AG04449 (cell line): ENCODE measurements at places on chromosomes 11 and 22.

DNA sequence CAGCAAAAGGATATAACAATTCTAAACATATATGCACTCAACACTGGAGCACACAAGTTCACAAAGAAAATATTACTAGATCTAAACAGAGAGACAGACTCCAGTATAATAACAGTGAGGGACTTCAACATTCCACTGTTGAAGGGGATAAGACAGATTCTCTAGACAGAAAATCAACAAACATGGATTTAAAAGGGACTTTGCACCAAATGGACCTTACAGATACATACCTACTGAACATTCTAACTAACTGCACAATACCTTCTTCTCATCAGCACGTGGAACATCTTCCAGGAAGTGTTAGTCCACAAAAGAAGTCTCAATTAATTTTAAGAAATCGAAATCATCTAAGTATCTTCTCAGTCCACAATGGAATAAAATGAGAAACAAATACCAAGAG, 26.6 kb downstream of the RSF1 start:
- no peak for DNase-seq

GRCh38 chr22:50072714-50073538, 12.3 kb downstream of the MLC1 start:
- DNase-seq, result no peak

GRCh38 chr22:27420195-27420816, 381.2 kb downstream of the MN1 start:
- DNase-seq, result no peak

GRCh38 chr11:118608360-118609227, 1.2 kb downstream of the PHLDB1 start:
- DNase-seq, result no peak

DNA sequence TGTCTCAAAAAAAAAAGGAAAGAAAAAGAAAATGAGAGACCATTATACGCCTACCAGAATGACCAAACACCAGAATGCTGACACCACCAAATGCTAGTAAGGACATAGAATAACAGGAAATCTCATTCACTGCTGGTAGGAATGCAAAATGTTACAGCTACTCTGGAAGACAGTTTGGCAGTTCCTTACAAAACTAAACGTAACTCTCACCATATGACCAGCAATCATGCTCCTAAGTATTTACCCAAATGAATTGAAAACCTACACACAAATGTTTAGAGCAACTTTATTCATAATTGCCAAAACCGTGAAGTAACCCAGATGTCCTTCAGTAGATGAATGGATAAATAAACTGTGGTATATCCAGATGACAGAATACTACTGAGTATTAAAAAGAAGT, 7.2 kb downstream of the CHKA start:
- peak; percentile 23 for DNase-seq

- no peak for DNase-seq
These were observed 63.5 kb downstream of the CEP164 start for GRCh38 chr11:117391181-117391580.

- DNase-seq, result no peak
These were observed 438.5 kb upstream of the LRRC4C start for GRCh38 chr11:41897991-41898390.

- no peak for DNase-seq
These were observed 94.6 kb upstream of the OR9G4 start for GRCh38 chr11:56842814-56843794.

DNA sequence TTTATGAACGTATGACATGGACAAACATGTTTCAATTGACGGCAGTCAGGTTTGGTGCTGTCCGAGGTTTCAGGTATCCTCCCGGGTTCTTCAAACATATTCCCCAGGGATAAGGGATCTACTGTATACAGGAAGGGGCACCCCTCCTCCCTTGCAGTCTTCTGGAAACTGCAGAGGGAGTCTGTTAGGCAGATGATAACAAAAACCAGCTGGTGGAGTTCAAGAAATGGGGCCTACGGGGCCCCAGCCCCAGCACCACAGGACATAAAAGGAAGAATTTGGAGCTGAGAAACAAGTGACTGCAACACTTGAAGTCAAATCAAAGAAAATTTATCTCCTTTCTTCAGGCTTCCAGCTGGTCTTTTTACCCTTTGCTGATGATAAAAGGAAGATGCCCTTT, 32.1 kb downstream of the SNU13 start:
- DNase-seq, result no peak

- no peak for DNase-seq
These were observed 96.4 kb downstream of the PHF21B start for GRCh38 chr22:44913198-44913983.

DNA sequence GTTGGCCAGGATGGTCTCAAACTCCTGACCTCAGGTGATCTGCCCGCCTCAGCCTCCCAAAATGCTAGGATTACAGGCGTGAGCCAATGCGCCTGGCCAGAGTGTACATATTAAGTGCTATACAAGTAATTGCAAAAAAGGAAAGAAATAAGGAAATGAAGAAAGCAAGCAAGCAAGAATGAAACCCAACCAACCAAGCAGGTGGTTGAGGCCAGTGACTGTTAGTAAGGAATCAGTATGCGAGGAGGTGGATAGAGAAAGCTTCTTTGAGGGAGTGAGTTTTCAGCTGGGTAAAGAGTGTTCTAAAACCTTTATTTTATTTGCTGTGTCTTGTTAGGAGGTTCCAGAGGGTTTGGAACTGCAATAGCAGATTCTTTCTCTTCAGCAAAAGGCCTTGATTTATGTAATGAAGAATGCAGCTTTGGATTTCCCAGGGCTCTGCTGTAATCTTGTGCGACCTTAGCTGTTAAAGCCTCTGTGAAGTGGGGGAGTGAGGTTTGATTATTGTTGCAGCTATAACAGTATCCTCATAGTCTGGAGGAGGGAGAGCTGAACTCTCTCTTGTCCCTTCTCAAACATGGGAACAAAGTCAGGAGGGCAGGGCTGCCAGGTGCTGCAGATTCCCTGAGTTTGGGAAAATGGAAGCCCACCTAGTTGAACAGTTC, 5.7 kb downstream of the AMPD3 start:
- DNase-seq, result no peak

DNA sequence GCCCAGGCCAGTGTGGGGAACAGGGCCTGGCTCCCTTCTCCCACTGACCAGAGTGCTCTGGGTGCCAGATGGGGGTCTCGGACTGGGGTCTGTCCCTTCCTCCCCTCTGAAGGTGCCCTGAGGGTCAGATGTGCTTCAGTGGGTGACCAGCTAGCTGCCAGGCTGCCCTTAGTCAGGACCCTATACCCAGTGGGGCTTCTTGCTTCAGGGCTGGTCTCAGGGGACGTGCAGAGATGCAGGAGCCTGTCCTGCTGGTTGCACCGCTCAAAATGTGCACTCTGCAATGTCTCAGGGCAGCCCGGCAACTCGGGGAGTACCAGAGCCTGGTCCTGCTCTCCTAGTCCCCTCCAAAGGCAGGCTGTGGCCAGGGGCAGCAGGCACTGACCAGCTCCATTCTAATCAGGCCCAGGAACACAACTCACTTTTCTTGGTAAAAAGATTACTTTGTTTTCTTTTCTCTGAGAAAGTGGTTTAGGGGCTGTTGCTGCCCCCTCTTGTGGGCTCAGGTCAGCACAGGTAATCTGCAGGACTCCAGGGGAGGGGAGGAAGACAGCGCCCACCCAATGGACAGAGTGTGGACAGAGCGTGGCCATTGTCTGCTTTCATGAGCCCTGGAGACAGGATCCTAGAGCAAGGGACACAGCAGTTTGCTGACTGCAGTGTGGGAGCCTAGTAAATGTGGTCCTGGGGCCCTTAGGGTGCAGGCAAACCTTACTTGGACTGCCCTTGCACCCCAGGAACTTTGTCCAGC, 80.9 kb downstream of the MED15 start:
- DNase-seq, result no peak

- no peak for DNase-seq
These were observed 1053.8 kb downstream of the LRRC4C start for GRCh38 chr11:40405614-40406013.

DNA sequence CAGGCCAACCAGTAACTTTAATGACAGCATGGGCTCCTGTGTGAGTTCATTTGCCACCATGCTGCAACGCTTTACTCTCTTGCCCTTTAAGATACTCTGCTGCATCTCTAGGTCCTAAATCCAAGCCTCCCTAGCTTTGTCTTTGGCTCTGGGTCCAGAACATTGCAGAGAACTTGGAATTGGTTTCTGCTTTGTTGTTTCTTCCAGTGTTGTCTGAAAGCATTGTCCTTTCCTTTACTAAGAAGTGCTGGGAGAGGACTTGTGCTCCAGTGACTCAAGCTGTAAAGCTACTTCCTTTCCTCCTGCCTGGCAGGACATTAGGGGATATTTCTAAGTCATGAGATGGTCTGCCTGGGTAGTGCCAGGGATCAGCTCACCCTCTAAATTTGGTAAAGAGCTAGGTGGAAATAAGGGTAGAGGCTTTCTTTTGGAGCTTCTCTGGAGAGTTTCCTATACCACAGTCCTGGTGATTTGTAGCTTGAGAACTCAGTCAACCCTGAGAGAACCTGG, 202.5 kb upstream of the CADM1 start:
- DNase-seq, result no peak

DNA sequence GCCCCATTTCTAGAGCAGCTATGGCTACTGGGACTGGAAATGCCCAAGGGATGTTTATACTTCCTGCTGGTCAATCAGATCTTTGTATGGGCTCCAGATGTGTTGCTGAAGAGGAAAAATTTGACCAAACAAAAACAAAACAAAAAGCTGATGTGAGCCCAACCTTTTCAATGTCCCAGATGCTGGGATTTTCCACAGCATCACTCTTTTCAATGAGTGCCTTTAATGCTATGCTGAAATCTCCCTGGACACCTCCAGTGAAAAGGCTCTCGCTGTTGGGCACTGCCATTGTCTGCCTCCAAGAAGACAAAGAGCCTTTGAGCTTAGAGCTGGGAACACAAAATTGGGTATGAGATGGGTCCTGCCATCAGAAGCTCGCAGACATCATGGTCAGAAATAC, 671.9 kb downstream of the NTM start:
- DNase-seq, result no peak

- DNase-seq, result no peak
These were observed 56.1 kb upstream of the EIF3M start for GRCh38 chr11:32527261-32528175.

GRCh38 chr11:82365351-82365750, 368.3 kb downstream of the FAM181B start:
- no peak for DNase-seq

DNA sequence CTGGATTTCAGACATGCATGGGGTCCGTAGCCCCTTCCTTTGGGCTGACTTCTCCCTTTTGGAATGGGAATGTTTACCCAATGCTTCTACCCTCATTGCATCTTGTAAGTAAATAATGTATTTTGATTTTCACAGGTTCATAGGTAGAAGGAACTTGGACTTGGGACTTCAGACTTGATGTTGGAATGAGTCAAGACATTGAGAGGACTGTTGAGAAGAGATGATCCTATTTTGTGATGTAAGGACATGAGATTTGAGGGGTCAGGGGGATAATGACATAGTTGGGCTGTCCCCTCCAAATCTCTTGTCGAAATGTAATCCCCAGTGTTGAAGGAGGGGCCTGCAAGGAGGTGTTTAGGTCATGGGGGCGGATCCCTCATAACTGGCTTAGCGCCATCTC, 933 bp upstream of the KRTAP5-10 start:
- no peak for DNase-seq

DNA sequence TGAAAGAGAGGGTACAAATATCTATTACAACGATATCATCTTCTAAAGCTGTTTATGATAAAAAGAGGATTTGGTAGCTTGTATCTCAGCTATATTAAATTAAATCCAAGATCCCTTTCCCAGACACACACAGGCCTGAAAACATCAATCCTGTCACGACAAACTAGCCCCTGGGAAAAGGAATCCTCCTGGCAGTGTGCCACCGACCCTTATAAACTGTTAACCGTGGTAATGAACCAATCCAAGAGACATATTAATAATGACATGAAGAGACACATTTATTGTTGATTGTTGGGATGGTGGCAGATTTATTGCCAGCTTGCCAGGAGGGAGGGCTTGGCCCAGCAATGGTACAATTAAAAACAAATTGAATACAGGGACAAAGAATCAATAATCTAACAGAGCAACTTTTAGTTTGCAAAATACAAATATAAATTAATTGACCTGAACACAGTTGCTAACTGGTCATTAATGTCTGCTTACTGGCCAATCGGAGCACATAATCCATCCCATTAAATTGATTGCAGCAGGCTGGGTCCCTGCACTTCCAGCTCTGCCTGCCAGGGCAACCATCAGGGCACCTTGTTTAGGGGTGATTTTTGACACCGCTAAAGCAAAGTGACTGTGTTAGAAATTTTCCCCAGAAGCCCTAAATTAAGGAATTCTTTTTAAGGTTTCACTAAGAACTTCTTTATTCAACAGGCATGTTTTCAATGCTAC, 887.6 kb downstream of the OPCML start:
- DNase-seq, result no peak

GRCh38 chr11:120024046-120024445, 113.9 kb downstream of the TRIM29 start:
- no peak for DNase-seq

- DNase-seq, result no peak
These were observed 12.9 kb downstream of the ABTB2 start for GRCh38 chr11:34344768-34345539.

DNA sequence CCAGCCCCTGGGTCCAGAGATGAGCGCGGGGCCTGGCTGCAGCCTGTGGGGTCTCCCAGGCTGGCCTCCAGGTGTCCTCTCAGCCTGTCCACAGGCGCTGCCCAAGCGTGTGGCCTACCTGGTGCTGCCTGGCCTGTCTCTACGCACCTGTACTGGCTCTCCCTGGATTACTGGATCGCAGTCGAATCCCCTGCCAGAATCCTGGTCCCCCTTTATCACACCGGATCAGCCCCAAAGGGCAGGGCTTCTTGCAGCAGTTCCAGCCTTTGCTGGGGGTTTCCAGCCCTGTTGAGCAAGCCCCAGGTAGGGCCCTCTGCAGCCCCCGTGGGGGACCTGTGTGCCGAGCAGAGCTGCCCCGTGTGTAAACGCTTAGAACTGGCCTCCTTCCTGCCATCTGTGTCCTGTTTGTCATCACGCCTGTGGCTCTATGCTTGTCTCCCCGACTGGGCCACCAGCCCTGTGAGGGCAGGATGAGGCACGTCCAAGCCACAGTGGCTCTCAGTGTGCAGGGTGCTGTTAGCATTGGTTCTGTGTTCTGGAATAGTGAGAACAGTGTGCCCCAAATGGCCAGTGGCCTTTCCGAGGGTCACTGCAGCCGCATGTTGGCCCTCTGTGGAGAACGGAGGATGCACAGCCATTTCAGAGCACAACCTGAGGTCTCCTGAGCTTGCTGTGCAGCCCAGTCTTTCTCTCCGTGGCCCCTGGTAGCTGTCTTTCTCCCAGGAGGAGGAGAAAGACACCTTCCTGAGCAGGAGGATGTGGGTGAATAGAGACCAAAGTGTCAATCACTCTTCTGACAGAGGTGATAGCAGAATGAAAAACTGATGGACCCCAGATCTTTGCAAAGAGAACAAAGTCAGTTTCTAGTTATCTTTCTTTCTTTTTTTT, 13.9 kb upstream of the TXNRD2 start:
- DNase-seq, result no peak

DNA sequence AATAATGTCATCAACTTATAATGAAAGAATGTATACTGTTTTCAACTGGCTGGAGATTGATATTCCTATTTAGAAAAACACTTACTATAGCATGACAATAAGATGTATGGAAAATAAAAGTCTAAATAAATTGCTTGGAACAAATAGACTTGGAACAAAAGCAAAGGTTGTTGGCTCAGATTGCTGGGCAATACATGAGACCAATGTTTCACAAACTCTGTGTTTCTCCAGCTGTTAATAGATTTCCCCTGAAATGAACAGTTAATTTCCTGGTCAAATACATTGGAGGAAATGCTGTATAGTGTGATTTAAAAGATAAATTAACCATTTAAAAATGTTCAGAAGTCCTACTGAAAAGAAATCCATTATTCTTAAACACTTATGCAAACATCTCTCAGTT, 40.1 kb upstream of the CTSC start:
- DNase-seq, result no peak

- DNase-seq, result no peak
These were observed 2.1 kb upstream of the SLC35F2 start for GRCh38 chr11:107860688-107861087.
